Femur (tissue), 1 donor: ENCODE measurements at places on chromosomes 7 and 10.

DNA sequence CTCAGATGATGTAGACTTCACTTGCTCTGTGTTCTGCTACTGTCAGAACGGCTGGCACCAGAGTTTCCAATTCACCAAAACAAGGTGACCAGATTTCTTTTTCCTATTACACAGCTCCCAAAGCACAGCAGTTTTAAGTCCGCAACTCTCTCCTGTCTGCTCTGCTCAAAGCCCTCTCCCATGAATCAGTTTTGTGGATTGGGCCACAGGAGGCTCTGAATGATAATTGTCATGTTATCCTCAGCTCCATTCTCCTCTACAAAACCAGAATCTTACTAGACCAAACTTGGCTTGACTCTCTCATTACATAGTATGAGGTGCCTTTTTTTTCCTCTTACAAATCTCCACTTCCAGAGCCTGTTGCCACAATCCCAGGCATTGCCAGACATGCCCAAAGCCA lies 223.5 kb downstream of the SNX13 start:
- DNase-seq, result no peak

- DNase-seq, result no peak
Measured at GRCh38 chr7:136251826-136252225, 274.7 kb upstream of the MTPN start.

GRCh38 chr7:101633511-101633910 lies 4.4 kb upstream of the MYL10 start:
- peak; percentile 75 for DNase-seq

DNA sequence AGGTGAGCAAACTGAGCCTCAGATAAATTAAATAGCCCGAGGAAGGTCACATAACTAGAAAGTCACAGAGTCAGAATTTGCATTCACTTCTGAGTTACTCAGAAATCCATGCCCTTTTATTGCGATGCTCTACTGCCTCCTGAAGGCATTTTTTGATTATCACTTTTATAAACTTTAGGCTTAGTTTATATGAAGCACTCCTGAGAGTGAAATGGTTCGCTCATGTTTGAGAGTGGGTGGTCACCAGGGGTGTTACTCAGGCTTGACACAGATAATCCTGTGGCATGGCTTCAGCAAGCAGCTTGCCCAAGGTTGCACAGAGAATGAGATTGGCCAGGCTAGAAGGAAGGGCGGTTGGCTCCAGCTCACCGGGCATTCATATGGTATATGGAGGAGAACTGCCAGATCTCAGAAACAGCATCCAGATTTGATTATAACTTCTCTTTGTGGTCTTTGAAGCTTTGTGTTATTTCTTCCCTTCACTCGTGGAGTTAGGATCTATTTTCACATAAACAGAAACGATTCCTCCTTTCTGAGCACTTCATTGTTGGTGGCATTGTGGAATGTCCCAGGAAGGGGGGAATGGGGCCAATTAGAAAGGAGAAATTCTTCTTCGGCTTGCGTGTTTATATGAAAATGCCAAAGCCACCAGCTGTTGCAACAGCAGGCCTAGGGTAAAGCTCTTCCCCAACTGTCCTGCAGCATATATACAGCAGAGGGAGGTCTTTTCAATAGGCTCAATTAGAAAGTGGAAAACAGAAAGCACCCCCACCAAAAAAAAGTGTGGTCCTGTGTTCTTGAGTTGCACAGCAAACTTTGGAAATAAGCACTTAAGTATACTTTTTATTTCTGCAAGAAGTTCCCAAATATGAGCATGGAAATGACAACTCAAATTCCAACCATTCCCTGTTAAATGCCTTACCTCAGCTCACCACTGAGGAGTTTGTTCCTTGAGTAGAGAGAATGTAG lies 628.8 kb downstream of the SUGCT start:
- peak; percentile 39 for DNase-seq

- DNase-seq, result no peak
Measured at GRCh38 chr7:146728611-146729010, 612.0 kb downstream of the CNTNAP2 start.

- no peak for DNase-seq
Measured at GRCh38 chr10:13628661-13629060, 41.9 kb downstream of the PRPF18 start.

DNA sequence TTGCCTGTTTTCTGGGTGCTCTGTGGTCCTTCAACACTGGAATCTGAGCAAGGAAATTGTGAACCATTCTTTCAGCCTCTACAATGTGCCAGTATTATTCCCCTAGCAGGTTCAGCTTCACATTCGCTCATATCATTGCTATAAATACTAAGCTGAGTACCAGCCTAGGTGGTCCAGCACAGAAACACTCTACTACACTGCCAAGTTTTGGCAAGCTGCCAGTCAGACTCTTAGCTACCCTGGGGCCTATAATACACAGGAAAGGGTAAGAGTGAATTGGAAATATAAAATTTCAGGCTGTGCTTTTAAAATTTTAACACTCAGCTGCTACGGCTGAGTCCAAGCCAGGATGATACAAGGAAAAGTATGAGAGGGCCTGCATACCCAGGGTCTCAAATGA lies 49.9 kb upstream of the PPP1R3A start:
- DNase-seq, result no peak

DNA sequence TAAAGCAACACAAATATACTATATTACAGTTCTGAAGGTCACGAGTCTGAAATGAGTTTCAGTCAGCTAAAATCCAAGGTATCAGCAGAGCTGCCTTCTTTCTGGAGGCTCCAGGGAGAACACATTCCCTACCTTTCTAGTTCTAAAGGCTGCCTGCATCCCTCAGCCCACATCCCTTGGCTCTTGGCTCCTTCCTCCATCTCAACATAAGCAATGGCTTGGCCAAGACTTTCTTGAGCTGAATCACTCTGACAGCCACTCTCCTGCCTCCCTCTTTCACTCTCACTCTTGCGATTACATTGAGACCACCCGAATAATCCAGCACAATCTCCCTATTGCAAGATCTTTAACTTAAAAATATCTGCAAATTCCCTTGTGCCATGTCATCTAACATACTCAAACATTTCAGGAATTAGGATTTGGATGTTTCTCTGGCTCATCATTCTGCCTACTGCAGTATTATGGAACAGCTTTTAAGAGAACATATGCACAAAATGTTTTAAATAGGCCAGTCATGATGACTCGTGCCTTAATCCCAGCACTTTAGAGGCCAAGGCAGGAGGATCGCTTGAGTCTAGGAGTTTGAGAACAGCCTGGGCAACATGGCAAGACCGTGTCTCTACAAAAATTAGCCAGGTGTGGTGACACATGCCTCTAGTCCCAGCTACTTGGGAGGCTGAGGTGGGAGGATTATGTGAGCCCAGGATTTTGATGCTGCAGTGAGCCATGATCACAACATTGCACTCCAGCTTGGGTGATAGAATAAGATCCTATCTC lies 144.2 kb upstream of the VSTM2A start:
- DNase-seq, result no peak

- DNase-seq, result no peak
Measured at GRCh38 chr7:128019288-128019687, 11.9 kb downstream of the LRRC4 start.

GRCh38 chr10:96096958-96097357 lies 33.1 kb upstream of the ZNF518A start:
- no peak for DNase-seq

DNA sequence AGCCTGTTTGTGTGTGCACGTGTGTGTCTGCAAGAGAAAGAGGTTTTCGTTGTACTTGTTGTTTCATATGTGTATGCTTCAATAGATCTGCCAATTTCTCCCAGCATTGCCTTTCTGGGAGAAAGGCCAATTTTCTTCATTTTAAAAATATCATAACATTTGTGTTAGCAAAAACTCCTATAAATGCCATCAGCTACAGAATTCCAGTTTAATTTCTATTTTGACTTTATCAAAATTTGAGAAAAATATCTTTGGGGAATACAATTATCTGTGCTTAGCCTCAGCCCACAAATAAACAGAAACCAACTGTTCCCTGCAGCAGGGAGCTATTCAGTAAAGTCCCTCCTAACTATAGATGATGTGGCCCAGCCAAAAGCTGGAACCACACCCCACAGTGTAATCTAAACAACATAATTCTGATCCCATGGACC lies 68.3 kb upstream of the MGMT start:
- peak; percentile 46 for DNase-seq

- DNase-seq, result no peak
Measured at GRCh38 chr10:63214571-63214970, 81.4 kb downstream of the NRBF2 start.

- DNase-seq, result no peak
Measured at GRCh38 chr10:76553263-76554032, 1084.2 kb downstream of the KCNMA1 start.

- DNase-seq, result no peak
Measured at GRCh38 chr10:48266528-48266927, 8.0 kb downstream of the FRMPD2 start.

- no peak for DNase-seq
Measured at GRCh38 chr7:75679060-75679459, 59.7 kb downstream of the HIP1 start.

DNA sequence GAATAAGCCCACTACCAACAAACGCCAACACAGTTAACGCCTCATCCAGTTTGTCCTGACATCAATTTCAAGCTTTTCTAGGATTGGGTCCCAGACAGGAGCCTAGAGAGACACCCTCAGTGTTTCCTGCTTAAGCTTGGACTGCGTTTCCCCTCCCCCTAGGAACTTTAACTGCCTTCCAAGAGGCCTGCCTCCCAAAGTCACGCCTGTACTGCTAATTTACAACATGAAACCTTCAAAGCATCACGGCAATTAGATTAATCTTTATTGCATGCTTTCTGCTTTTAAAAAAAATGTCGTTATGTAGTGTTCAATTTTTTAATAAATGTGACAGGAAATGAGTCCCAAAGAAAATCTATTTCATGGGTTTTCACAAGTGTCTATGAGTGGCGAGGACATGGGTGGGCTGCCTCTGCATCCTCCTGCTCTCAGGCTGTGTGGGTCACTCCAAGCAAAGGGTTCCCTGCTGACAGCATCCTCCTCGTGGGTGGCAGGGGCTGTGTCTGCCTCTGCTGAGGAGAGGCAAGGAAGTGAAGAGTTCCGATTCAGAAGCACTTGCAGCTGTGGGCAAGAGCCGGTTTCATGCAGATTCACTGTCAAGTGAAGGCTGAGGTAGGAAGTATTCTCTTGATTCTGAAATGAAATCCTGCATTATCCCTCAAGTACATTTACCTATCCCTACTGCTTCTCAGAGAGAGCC lies 193.0 kb upstream of the KMT2E start:
- no peak for DNase-seq

GRCh38 chr7:77791336-77791735 lies 6.9 kb downstream of the TMEM60 start:
- no peak for DNase-seq

- no peak for DNase-seq
Measured at GRCh38 chr7:102285540-102286236, 980 bp upstream of the SH2B2 start.

- peak; percentile 45 for DNase-seq
Measured at GRCh38 chr10:13891128-13892000, 304.6 kb downstream of the PRPF18 start.

DNA sequence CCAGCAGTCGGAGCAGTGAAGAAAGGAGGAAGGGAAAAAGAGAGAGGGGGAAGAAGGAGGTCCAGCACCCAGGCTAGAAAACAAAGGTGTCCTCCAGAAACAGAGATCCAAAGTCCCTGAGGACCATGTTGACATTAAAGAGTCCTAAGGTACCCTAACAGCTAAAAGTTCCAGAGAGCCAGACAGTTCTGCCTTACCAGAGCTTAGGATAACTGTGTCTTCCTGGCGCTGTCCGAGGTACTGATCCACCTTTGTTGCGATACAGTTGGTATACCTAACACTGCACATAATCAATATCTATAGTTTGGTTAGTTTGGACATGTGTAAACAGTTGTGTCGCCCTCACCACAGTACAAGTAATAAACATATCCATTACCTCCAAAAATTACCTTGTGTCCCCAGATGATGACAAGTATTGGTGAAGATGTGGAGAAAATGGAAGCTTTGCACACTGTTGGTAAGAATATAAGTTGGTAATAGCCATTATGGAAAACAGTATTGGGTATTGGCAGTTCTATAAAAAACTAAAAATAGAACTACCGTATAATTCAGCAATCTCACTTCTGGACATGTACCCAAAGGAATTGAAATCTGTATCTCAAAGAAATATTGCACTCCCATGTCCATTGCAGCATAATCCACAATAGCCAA lies 59.8 kb downstream of the GRID1 start:
- no peak for DNase-seq

GRCh38 chr10:42646687-42647640 lies 8.6 kb upstream of the ZNF33B start:
- DNase-seq, result no peak

DNA sequence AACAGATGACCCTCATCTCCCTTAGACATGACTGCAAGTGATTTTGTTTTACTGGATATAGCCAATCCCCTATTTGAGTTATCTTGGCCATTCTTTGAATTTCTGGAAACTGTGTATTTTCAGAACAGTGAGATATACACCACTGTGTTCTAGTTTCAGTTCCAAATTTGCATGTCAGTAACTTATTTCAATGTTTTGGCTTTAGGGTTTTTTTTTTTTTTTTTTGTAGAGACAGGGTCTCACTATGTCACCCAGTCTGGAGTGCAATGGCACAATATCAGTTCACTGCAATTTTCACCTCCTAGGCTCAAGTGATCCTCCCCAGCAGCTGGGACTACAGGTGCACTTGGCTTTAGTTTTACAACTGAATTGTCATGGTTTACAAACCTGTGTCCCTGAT lies 67.2 kb downstream of the ATAD1 start:
- DNase-seq, result no peak

- no peak for DNase-seq
Measured at GRCh38 chr10:3873728-3874461, 88.9 kb upstream of the KLF6 start.

DNA sequence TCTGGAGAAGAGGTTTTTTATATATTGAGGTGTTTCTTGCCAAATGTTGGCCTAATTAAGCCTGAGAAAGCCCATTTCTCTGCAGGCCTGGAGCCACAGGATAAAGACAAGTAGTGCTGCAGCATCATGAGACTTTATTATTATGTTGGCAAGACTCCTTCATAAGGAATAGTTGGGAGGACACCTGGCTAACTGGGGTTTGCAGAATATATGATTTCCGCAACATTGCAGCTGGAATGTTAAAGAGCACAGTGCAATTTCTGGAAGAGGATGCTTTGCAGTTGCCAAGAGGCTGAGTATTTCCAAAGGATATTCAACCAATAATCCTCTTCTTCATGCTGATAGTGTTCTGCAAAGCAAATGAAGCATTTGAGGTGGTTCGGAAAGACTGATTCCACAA lies 1512.8 kb upstream of the LRRTM3 start:
- DNase-seq, result peak; percentile 38

- no peak for DNase-seq
Measured at GRCh38 chr10:7881119-7881518, 62.8 kb downstream of the TAF3 start.

- DNase-seq, result no peak
Measured at GRCh38 chr7:6197801-6198551, 74.4 kb downstream of the CYTH3 start.

DNA sequence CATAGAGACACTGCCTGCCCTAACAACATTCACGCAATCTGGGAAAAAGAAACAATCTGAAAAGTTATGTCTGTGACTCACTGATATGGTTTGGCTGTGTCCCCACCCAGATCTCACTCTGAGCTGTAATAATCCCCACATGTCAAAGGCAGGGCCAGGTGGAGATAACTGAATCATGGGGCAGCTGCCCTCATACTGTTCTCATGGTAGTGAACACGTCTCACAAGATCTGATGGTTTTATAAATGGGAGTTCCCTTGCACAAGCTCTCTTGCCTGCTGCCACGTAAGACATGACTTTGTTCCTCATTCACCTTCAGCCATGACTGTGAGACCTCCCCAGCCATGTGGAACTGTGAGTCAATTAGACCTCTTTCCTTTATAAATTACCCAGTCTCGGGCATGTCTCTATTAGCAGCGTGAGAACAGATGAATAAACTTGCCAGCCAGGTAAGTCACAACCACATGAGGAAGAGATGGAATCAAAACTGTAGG lies 341.5 kb upstream of the AOAH start:
- no peak for DNase-seq

- peak; percentile 77 for DNase-seq
Measured at GRCh38 chr10:97210543-97210960, 24.8 kb upstream of the SLIT1 start.
